CD4-positive, alpha-beta T cell treated with Interleukin-21 for 1 hour (primary cell): ENCODE measurements at places on chromosomes 13 and 19.

GRCh38 chr19:39823686-39824085 is 10.3 kb downstream of the DYRK1B start:
- no peak for DNase-seq

GRCh38 chr19:45637890-45638667 is 1.1 kb downstream of the EML2 start:
- no peak for DNase-seq

DNA sequence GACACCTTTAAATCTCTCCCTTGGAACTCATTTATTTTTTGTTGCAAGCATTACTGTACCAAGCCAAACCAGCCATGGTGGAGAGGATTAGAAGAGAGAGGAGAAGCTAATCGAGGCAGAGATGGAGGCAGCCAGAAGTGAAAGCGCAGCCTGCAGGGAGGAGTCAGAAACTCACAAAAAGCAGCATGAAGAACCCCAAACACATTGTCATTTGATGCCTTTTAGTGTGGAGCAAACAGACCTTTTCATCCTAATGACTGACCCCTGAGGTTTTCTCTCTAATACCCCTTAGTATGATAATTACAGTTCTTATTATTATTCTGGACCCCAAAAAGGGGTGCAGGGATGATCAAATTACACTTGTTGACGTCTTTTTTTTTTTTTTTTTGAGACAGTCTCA is 62.5 kb downstream of the TNFRSF19 start:
- no peak for DNase-seq

DNA sequence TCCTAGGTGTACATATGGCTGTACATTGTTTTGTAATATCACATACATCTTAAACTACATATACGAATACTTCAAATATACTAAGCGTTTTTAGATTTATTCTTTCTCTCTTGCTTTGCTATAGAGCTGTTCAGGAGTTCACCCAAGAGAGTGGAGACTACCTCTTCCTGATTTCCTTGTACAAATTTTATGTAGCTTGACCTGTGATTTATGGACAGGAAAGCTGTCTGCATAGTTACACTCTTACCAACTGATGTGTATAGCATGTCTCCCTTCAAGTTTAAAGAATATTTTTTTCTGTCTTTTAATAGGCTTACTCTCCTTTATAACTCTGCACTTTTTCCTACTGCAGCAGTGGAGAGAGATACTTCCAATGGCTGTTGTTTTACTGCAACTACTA is 428.7 kb downstream of the NDFIP2 start:
- DNase-seq: no peak
